ENCODE measurements at places on chromosomes 6 and 20. TPM values are rescaled to one million over a fixed set of nuclear protein-coding genes. Genes with fewer than 3 reads are reported as not detected.

GRCh38 chr6:139730340-139730974 lies 356.0 kb upstream of the CITED2 start:
- no peak for DNase-seq

DNA sequence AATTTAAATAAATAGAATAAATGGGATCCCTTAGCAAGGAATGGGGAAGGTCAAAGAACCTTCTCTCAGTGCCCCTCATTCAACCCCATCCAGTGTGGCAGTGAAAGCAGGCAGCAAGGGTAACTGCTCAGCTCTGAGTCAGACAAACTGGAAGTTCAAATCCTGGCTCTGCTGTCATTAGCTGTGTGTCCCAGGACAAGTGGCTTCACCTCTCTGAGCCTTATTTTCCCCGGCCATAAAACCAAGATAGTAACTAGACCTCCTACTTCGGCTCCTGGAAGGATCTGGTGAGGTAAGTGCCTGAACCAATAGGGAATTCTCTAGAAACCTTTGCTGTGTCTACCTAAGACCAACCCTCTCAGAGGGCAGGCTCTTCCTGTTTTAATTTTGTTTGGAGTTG lies 4.1 kb downstream of the GHRH start:
- DNase-seq, result no peak

- no peak for DNase-seq
These were observed 421.4 kb upstream of the NRSN1 start for GRCh38 chr6:23704479-23705052.

- no peak for DNase-seq
These were observed 14.5 kb upstream of the MAS1 start for GRCh38 chr6:159876242-159876641.

DNA sequence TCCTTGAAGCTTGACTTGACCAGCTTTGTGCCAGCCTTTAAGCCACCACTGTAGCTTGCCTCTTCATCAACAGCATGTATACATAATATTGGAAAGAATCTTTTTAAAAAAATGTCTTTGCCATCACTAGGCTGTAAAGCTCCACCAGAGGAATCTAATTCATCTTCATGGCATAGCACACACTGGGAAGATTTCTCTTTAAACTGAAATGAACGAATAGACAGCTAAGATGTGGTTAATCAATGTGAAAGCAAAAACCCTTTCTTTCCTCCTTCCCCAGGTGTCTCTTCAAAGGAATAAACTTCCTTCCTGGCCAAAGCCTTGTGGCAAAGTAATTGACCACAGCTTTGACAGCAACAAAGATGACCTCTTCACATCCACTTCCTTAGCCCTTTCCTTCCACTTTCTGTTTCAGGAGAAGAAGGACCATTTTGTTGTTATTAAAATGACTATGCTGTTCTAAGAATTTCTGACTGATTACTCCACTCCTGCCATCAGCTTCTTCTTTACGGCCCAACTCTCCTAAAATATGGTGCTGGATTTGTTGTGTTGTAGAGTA lies 428.7 kb upstream of the SOX4 start:
- DNase-seq, result no peak

DNA sequence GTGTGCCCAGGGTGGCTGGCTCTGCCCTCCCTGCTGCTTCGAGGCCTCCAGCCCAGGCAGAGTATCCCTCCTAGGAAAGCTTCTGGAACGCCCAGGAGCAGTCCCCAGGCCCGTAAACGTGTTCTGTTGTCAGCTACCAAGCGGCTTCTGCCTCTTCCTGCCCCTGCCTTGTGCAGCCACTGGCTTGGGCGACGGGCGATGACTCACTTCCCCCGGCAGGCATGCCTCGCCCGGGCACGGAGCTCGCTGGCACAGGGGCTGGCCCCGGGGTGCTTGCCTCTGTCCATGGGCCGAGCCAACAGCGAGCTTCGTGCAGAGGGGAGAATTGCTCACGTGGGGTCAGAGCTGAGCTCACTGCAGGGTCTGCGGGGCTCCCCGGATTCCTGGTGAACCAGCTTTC lies 86.7 kb upstream of the THBS2 start:
- DNase-seq, result no peak

DNA sequence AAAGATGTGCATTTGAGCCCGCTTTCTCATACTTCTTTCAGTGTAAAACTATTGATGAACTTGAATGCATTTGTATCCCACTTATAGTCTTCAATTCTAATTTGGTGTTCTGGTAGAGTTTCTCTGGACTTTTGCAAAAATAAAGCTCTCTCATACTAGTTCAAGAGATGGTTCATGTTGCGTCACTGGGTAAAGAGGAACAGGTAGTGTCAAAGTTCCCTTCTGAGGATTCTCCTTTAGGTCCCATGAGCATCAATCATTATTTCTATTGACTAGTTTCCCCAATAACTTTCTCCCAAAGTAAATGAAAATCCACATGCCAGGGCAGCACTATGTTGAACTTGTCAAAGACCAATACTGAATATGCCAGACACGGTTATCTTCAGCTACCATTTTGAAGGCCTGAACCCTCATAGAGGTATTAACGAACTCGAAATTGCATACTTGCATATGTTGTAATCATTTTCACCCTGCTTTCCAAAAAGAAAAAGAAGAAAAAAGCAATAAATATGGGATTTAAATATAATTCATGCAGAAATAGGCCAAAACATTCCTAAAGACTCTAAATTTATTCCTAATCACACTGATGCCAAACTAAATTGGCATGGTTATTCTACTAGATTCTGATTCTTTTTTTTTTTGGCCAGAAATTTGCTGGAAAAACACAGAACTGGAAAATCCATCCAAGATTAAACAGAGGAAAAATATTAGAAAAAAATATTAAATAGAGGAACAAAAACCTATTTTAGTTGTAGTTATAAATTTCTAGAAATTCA lies 84.5 kb downstream of the SGK1 start:
- DNase-seq, result no peak

- no peak for DNase-seq
These were observed 3.1 kb upstream of the SLC17A1 start for GRCh38 chr6:25834950-25835349.

- DNase-seq, result no peak
These were observed 26.5 kb upstream of the HEY2 start for GRCh38 chr6:125722886-125723285.

- peak; percentile 26 for DNase-seq
These were observed 16.1 kb downstream of the BPIFB1 start for GRCh38 chr20:33299111-33299603.

- DNase-seq, result no peak
These were observed 53.2 kb upstream of the BMP2 start for GRCh38 chr20:6714279-6714711.

GRCh38 chr6:128855581-128856085 lies 27.3 kb upstream of the LAMA2 start:
- DNase-seq, result no peak

GRCh38 chr20:1711826-1712601 lies 54.4 kb upstream of the SIRPG start:
- DNase-seq, result no peak

DNA sequence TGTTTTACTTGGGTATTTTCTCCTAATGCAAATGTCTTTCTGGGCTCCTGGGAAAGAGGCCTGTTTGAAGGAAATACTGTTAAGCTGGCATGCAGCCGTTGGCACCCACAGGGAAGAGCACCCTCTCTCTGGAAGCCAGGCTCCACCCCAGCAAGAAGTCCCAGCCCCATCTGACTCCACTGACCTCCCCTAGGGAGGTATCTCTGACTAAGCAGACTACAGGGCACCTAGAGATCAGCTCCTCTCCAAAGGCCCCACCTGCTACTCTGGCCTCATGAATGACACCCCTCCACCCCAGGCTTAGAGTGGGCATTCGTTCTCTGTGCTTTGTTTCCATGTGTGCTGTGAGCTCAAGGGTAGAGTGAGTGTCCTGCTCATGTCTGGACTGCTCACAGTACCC lies 6.4 kb upstream of the MDGA1 start:
- no peak for DNase-seq

GRCh38 chr20:6623989-6624388 lies 143.5 kb upstream of the BMP2 start:
- no peak for DNase-seq

DNA sequence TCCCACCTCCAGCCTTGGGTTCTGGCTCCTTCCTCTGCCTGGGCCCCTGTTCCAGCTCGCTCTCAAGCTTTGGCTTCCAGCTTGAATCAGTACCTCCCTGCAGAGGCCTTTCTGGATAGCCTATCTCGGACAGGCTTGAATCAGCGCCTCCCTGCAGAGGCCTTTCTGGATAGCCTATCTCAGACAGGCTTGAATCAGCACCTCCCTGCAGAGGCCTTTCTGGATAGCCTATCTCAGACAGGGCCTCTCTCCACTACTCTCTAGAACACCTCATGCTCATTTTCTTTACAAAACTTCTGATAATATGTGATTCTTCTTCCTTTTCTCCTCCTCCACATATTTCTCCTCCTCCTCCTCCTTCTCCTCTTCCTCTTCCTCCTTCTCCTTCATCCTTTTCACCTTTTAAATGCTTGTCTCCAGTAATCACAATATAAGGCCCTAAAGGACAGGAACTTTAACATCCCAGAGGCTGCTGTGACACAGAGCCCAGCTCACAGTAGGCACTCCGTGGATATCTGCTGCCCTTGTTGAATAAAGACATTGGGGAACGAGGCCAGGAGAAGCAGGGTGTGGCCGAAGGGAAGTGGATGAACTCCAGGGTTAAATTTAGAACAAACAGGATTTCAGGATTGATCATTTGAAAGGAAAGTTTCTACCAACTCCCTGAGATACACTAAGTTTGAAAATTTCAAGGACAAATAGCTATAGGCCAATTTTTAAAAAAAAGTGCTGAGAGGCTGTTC lies 9.3 kb upstream of the RPS6KA2 start:
- DNase-seq, result no peak

Gene OTOR
- total RNA-seq, result not detected

Gene BPIFA3
- total RNA-seq, result not detected

Gene GPR63
- 1.0 TPM for total RNA-seq

Gene DCDC2
- 8.9 TPM for total RNA-seq

Gene LGSN
- total RNA-seq, result not detected

Gene PCK1
- total RNA-seq, result 29.3 TPM

Gene EYA4
- 0.44 TPM for total RNA-seq

Gene MMP24
- total RNA-seq, result 2.5 TPM

Gene MRPS26
- total RNA-seq, result 34.4 TPM

Data from breast epithelium (tissue), 4 donors.